ENCODE measurements at places on chromosomes 16 and 17. TPM values are rescaled to one million over a fixed set of nuclear protein-coding genes. Genes with fewer than 3 reads are reported as not detected.

DNA sequence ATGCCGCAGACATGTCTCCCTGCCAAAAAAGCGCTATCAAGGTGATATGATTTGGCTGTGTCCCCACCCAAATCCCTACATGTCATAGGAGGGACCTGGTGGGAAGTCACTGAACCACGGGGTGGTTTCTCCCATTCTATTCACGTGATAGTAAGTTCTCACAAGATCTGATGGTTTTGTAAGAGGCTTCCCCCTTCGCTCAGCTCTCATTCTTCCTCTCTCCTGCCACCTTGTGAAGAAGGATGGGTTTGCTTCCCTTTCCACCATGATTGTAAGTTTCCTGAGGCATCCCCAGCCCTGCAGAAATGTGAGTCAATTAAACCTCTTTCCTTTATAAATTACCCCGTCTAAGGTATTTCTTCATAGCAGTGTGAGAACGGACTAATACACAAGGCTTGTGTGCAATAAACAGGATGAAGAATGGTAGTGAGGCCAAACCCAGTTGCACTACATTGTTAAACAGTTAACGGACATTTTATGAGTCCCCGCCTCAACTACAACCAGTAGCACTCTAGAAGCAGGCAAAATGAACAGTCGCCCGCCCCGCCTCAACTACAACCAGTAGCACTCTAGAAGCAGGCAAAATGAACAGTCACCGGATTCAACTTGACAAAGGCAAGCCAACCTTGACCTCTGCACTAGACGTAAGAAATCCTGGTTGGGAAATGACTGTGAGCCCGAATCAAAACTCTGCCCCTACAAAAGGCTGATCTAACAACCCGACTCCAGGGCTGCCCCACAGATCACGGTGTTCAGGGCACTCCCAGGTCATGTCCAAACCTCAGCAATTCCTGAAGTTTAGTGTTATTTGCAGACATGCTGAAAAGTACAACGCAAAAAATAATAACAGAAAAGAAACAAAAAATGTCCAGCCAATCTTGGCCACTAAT, 26.3 kb downstream of the VPS53 start:
- peak; percentile 59 for DNase-seq

DNA sequence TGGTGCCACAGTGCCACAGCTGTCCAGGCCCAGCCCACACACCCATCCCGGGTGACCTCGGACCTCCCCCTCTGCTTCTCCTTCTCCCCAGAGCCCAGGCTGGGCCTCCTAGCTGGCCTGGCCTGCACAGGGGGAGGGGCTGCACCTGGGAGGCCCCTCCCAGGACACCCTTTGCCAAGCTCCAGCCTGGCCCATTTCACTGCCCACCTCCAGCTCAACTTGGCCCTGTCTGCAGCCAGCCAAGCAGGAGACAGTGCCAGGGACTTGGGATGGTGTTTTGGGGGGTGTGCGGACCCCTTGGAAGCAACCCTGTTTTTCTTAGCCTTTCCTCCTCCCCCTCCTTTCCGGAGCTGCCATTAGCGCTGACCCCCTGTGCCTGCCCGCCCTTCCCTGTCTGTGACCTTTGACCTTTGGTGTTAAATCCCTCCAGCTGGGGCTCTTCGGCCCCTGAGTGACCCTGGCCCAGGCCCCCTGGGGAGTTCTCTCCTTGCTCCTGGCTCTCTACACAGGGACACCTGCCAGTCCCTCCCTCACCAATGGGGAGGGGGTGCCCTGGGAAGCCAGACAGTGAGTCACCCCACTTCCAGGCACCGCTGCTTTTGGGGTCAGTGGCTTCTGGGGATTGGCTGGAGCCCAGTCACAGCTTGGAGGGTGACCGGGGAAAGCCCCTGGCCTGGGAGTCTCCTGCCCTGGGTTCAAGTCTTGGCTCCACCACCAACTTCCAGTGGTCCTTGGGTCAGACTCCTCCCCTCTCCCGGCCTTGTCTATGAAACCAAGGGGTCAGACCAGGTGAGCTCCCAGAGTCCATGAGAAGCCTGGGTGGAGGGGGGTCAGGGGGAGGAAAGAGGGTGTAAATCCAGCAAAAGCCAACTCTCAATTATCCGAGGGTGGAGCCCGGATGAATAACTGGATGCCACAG, 1.9 kb downstream of the GLIS2 start:
- DNase-seq: peak; percentile 45

The PTX4 gene
- 0.40 TPM for total RNA-seq

- no peak for DNase-seq
These were observed 946 bp upstream of the TMEM256 start for GRCh38 chr17:7404737-7405349.

GRCh38 chr17:27590864-27591263, 40.1 kb upstream of the LGALS9 start:
- no peak for DNase-seq

- no peak for DNase-seq
These were observed 2.1 kb upstream of the MRPL28 start for GRCh38 chr16:372302-372983.

- DNase-seq: no peak
These were observed 40.5 kb upstream of the KCNJ2 start for GRCh38 chr17:70128727-70129238.

GRCh38 chr16:85819245-85819644, 19.8 kb downstream of the COX4I1 start:
- DNase-seq: peak; percentile 65

- DNase-seq: no peak
These were observed 6.6 kb upstream of the SHCBP1 start for GRCh38 chr16:46627746-46628145.

The LRRC75A gene
- 7.5 TPM for total RNA-seq

DNA sequence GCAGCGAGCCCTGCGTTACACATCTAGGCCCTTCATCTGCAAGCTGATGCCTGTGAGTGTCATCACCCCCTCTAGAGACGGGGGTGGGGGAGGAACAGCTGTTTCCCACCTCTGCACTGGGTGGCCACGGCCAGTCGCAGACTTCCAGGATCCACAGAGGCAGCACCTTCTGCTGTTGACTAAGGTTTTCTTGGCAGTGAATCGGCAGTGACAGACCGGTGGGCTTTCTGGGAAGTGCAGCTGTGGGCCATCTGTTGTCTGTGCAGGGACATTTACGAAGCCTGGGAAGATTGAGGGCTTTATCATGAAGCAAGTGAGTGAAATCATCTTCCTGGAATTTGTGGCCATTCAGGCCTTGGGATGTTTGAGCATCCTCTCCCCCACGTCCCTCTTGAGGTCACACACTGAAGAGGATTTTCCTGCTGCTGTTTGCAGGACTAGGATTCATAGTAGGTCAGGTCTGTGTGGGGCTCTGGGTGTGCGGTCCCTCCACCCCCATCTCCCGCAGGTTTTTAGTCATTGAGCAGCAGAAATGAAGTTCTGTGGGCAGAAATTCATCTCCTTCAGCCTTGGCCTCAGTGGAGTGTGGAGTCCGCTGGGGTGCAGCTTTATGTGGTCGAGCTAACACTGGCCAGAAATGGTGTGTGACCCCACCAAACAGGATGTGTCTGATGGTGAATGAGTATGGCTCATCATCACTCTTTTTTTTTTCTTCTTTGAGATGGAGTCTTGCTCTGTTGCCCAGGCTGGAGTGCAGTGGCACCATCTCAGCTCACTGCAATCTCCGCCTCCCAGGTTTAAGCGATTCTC, 12.0 kb downstream of the PGS1 start:
- peak; percentile 84 for DNase-seq

GRCh38 chr16:56909527-56909979, 22.4 kb upstream of the HERPUD1 start:
- peak; percentile 88 for DNase-seq

DNA sequence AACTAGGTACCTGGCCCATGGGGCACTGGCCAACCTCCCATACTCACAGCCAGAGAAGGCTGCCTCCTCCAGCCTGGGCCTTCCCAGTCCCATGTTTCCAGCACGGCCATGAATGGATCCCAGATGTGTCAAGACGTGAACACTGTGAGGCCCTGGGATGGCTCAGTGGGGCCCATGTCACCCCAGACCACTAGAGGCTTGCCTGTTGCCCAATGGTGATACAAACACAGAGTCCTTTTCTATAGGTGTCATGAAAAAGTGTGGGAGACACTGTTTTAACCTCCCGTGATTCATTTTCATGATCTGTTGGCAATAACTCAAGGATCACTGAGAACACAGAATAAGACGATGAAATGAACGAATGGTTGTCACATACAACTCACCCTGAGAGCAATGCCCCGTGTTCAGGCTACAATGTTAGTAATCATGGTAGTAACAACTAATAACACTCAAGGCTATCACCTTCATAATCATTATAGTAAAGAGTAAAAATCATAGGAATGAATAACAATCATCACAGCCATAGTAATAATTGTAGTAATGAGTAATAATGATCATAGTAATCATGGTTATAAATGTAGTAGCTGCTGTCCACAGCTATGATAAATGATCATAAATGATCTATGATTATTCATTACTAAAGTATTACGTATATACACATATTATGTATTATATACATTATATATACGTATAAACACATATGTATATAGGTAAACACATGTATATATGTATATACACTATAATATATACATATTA, 64.0 kb downstream of the DYNLRB2 start:
- no peak for DNase-seq

The NHLRC4 gene
- 1.5 TPM for total RNA-seq

The KRT16 gene
- not detected for total RNA-seq

DNA sequence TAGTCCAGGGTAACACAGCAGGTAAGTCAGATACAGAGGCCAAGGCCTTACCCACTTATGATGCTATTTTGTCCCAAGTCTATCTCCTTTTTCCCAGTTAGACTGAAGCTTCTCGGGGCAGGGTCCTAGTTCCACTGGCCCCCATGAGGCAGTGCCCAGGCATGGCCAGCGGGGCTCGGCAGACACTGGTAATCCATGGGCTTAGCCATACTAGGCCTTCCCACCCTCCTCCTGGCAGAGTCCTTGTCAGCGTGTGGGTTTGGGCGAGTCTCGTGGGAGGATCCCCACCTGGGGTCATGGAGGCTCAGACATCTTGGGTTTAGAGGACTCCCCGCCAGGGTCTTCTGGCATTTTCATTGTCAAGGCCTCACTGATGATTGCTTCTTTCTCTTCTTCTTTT, 84.7 kb upstream of the BRD7 start:
- DNase-seq: no peak

DNA sequence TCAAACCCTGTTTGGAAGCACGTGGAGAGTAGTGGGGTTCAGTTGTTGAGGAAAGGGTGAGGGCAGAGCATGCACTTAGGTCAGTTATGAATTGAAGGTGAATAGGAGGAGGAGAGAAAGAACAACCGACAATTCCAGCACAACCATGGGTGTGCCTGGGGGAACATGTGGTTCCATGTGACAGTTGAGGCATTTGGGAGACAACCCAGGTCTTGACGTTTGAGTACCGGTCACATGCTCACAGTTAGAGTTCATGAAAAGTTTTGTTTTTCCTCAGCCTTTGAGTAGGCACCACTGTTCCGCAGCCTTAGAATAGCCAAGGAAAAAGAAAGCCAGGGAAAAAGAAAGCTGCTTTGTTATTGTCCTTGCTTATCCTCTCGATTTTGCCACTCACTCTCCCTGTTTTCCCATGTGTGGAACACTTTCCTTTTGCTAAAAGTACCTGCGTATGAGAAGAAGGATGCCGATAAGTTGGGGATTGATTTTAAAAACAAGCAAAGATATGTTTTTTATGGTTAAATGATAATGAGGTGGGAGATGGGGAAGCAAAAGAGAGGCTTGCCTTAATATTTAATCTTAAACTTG, 25.6 kb upstream of the ABCC11 start:
- no peak for DNase-seq

DNA sequence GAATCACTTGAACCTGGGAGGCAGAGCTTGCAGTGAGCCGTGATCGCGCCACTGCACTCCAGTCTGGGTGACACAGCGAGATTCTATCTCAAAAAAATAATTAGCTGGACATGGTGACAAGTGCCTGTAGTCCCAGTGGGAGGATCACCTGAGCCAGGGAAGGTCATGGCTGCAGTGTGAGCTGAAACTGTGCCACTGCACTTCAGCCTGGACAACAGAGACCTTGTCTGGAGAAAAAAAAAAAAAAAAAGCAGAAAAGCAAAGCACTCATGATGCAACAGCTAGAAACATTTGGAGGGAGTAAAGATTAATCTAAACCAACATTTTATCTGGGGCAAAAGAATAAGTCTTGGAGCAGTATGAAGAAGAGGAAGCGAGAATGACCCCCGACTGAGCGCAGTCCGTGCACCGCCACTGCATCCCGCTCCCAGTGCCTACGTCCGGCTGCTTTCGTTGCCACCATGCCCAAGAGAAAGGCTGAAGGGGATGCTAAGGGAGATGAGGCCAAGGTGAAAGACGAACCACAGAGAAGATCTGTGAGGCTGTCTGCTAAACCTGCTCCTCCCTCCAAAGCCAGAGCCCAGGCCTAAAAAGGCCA, 8.2 kb downstream of the PRPSAP1 start:
- DNase-seq: no peak

DNA sequence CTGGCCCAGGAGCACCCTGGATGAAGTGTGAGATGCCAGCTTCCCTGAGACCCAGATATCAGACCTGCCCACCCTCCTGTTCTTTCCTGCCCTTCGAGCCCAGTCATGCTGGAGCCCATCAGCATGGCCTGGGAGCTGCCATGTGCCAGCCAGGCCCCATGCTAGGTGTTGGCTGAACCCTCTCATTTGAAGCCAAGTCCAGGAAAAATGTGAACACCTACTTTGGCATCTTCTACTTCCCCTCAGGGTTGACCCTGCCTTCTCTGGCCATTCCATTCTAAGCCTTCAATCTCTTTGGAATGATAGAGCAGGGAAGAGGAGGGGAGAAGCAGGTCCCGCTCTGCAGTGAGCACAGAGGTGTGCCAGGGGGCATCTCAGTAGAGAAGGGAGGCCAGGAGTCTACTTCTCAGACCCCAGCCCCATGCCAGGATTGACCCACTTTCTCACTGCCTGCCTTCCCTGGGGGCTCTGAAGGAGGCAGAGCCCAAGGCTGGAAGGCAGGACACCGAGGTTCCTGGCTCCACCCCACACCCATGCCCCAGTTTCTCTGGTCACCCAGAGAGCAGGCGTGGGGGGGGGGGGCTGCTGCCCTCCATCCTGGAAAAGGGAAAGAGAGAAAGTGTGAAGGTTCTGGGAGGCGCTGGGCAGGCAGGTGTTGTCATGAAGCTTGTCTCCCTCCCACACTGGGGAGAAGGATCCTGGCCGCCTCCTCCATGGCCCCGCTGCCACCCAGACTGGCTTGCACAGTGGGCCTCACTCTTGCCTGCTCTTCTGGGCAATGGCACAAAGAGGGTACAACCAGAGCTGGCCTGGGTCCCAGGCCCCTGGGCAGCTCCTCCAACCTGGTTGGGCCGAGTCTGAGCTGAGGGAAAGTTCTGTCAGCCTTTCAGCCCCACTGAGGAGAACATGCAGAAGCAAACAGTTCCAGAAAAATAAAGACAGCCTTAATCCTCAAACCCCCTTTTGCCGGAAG, 9.3 kb downstream of the HDAC5 start:
- no peak for DNase-seq
